Neuronal stem cell (in vitro differentiated cells): ENCODE measurements at places on chromosomes 5 and 9.

- DNase-seq: no peak
Measured at GRCh38 chr5:10635867-10636350, 72.0 kb downstream of the ANKRD33B start.

DNA sequence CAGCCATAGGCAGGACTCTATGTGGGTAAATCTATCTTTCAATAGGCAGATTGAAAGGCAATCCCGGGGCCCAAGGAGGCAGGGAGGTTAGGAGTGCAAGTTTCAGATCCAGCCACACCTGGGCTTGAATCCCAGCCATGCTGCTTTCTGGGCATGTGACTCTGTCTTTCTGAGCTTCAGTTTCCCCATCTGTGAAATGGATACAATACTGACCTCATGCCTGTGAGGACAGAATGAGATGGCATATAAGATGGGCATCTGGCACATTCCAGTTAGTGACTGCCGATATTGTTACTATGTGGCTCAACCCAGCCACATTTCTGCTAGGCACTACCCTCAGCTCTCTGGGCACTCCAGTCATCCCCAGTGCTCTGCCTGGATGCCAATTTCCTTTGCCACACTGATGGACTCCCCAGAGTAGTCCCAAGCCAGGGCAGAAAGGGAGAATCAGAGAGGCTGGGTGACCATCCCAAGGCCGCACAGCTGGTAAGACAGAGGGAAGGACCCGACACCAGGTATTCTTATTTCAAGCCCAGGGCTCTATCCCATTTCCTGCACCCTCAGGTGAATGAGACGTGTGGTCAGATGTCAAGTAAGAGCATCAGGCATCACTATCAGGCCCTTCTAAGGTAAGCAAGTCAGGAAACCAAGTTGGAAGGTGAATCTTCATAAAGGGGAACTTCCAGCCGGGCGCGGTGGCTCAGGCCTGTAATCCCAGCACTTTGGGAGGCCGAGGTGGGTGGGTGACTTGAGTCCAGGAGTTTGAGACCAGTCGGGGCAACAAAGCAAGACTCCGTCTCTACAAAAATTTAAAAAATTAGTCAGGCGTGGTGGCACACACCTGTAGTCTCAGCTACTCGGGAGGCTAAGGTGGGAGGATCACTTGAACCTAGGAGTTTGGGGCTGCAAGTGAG lies 38.7 kb downstream of the SH3PXD2B start:
- DNase-seq: no peak

- DNase-seq: no peak
Measured at GRCh38 chr9:105275938-105276337, 31.5 kb downstream of the SLC44A1 start.

- DNase-seq: no peak
Measured at GRCh38 chr5:149289301-149289700, 17.6 kb downstream of the AFAP1L1 start.

DNA sequence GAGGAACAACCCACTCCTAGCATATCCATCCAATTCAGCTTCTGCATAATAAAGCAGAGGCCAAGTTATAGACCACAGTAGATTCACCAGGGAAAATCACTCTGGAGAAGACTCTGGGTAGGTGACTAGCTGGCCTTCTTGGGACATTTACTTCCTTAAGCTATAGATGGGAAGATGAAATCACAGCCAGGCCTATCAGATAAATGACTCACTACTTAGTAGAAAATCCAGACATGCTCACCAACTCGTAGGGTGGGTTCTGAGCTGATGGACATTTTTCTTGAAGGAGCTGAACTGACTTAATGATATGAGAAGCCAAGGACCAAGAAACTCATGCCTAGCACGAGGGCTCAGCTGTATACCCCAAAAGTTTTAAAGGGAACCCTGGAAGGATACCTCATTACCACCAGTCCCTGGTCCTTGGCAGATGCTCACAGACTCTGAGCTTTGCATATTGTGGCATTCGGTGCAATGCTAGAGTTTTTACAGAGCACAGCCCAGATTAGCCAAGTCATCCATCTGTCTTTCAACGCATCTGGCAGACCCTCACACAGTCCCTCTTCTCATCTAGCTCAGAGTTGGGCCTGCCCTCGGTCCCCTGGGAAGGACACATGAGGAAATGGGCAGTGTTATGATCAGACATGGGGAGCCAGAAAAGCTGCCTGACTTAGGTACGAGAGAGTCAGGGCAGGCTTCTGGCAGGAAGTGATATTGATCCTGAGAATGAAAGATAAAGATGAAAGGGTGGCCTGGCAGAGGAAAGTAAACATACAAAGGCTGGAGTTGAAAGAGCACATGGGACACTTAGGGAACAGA lies 15.0 kb downstream of the ACSL6 start:
- DNase-seq: no peak

DNA sequence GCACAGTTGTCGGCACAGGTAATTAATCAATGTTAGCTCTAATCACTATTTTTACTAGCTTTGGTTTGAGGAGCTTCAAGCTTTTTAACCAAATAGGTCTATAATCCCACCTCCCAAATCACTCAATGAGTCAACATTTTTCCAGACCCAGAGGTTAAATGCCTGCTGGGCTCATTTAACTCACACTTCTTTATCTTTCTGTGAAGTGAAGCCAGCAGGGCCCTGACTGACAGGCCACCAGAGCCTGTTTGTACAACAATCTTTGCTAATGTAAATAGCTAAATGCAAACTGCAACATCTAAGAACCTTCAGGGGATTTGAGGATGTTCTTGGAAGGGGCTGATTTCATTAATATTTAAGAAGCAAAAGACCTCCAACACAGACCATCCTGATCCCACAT lies 98.4 kb upstream of the NREP start:
- peak; percentile 45 for DNase-seq

GRCh38 chr5:123164054-123164453 lies 75.0 kb downstream of the PRDM6 start:
- DNase-seq: no peak

GRCh38 chr9:93959739-93960154 lies 4.6 kb upstream of the BARX1 start:
- no peak for DNase-seq

DNA sequence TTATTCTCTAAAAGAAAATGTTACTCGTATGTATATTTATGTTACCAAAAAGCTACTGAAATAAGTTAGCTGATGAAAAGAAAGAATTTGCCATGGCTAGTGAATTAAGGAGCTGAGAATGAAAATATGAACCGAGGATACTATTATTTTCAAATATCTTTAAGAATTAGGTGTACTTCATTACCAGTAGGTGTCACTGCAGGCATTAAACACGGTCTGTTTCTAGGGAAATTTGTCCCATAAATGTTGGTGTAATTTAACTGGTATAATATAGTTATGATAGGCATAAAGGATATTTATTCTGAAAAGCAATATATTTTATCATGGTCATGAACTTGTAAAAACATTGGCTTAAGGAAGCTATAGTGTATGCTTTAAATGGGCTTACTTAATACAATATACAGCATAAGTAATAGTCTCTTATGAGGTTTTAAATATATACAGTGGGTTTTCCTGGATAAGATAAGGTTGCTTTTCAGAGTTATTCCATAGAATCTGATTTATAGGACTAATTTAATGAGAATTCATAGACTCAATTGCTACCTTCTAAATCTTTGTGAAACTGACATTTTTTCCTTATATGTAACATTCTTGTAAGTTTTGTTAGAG lies 72.4 kb upstream of the MPDZ start:
- DNase-seq: peak; percentile 8

DNA sequence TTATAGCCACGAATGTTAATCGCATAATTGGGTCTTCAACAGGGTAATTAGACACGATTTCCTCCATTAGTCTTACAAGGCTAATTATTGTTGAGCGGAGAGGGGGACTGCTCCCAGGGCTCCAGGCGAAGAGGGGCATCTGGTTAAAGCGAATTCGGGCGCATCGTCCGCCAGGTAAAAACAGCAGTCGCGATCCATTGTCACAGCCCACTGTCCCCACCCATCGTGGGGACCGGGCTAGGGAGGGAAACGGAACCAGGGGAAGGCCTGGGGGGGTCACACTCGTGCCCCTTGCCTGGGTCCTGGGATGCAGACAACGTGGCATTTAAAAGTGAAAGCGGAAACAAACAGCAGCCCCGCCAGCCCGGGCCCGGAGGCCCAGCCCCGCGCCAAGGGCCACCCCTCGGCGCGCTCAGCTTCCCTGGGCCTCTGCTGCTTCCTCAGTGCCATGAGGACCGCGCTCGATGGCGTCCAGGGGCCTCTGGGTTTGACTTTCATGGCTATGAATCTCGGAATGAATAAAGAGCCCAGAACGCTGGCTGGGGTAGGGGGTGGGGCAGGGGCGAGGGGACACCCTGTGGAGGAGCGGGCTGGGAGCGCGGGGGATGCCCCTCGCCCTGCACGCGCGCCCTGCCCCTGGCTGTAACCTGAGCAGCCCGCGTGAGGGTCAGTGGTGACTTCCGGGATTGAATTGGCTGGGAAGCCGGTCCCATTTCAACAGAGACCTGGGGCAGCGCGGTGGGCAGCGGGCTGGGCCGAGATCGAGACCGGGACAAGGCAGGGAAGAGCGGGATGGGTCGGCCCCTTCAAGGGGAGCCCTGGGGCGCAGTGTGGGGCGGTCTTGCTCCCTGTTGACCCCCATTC lies 99.9 kb downstream of the GTF3C4 start:
- peak; percentile 48 for DNase-seq

DNA sequence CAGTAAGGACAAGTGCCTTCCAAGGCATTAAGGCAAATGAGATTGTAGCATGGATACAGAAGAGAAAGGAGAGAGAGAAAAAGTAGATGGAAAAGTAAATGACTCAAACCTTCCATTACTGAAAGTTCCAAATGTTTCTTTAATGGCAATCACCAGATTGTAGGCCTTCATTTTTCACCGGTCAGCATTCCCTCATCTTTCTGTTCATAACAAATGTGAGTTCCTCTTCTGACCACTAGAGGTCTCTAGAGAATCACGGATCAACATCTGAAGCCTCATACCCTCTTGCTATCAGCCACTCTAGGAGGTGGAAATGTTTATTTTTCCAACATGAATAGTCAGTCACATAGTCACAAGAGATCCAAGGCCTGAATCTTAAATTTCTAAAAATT lies 73.6 kb upstream of the RPS23 start:
- DNase-seq: peak; percentile 58

DNA sequence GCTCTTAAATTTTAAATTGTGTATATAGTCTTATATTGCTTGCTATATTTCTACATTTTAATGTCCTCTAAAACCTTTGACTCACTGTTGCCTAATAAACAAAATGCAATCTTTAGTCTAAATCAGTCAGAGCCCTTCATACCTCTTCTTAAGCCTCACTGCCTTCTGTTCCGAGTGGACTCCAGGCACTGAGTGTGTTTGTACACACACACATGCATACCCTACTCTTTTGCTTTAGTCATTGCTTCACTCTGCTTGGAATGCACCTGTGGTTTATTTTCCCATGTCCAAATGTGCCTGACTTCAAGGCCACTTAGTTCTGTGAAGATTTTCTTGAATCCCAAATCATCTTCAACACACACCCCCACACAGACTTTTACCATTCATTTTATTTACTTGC lies 60.9 kb downstream of the SLC12A2 start:
- DNase-seq: no peak

DNA sequence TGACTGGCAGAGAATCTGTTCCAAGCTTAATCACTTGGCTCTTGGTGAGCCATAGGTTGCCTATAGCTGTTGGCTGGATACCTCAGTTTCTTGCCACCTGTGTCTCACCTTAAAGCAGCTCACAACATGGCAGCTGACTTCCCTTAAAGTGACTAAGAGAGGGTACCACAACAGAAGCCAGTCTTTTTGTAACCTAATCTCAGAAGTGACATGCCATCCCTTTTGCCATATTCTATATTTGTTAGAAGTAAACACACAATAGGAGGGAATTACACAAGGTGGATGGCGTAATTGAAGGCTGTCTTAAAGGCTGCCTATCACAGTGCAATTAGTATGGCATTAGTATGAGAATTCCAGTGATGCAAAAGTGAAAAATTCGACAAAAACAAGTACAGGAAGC lies 28.1 kb downstream of the NIPBL start:
- DNase-seq: no peak

GRCh38 chr9:131918481-131918880 lies 161.2 kb downstream of the MED27 start:
- DNase-seq: no peak

DNA sequence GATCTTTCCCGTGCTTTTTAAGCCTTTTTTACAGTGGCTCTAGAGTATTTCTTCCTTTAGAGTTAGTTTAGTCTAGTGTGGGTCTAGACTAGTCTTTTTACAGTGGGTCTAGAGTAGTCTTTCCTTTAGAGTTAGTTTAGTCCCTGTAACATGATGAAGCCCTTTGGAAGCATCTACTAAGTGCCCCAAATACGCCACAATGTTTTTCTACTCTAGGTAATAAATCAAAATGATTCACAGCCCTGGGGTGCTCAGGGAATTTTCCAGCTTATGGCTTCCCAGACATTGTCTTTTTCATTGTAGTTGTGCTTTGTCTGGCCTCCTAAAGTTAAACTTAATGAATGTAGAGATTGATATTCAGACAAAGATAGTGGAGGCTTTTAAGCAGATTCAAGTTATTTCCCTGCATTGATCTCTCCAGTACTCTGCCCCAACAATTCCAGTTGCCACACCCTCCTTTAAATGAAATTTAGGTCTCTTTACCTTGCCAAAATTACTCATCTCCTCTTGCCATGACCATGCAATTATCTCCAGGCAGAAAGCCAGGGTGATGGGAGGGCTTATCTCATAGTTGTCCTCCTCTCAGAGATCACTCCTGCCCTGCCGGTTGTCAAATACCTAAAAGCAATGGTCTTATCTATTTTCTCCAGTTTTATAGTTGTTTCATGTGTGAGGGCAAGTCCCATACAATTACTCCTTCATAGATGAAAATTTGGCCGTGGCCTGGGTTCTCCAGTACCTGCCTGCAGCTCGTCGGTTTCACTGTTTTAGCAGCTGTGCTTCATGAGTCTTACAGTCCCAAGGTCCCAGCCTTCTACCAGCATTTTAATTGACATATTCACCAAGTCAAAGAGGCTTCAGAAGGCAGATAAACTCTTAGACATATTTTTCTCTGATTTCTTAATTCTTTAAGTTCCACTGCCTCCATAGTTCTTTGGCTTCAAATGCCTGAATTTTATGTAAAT lies 794.0 kb upstream of the COX7C start:
- DNase-seq: no peak

GRCh38 chr5:170171811-170172210 lies 61.0 kb upstream of the C5orf58 start:
- no peak for DNase-seq

- no peak for DNase-seq
Measured at GRCh38 chr9:129650680-129651235, 8.8 kb upstream of the ASB6 start.

DNA sequence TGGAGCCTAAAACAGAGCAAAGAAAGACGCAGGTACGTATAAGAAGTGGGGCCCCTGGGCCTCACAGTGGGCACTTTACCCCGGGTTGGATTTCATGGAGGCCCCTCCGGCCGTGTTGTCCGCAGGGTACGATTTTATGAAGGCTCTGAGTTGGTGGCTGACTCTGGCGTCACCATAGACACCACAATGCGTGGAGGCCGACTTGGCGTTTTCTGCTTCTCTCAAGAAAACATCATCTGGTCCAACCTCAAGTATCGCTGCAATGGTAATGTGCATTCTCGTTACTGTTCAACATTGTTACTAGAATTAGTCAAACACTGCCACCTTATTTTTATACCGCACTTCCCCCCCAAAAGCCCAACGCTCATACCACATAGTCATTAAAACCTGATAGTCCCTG lies 47.1 kb downstream of the THBS4 start:
- DNase-seq: no peak

GRCh38 chr5:125056671-125057485 lies 310.4 kb upstream of the ZNF608 start:
- no peak for DNase-seq
